Renal cortical epithelial cell (primary cell): ENCODE measurements at places on chromosomes 13 and 19.

DNA sequence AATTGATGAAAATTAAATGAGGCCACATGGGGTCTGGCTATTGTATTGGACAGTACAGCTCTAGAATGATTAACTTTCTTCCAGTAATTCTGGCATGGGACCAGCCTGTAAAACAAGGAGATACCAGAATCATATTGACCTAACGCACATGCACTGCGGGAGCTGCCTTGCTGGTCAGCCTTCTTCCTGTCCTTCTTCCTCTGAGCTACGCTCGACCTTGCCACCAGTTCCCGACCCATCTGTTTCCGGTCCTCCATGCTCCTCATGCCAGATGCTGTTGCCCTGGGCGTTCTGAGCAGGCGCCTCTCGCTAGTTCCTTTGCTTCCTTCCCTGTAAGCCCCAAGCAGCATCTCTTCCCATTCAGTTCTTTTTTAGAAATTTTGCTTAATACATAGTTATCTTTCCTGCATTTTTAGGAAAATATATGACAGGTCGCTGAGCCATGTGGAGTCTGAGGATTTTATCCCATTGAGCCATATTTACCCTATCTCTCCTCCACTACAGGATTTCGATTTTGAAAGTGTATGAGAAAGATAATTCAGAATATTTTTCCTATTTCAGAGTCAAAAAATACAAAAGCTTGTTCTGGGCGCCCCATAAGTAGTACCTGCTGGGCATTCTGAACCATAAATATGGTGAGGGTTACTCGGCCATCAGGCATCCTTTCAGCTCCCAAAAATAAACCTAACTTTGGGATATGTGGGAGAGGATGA is 38.6 kb downstream of the TNFRSF19 start:
- peak; percentile 38 for DNase-seq

DNA sequence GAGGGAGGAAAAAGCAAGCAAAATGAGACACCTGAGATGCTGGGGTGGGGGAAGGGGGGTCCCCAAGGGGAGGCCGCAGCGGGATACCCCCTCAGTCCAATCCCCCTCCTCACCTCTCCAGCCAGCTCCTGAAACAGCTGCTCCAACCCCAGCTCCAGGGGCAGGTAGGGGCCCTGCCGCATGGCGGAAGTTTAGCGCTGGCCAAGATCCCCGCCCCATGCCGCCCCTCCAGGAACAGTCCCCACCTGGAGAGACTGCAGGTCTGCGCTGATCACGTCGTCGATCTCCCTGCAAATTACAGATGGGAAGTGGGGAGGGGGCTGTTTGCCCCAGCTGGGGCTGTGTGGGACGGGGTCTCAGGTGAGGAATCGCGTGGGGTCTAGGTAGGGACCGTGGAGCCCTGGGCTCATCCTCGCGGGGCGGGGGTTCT is 9.0 kb downstream of the CAPN12 start:
- DNase-seq = no peak

GRCh38 chr19:40718774-40719391 is 2.0 kb downstream of the ITPKC start:
- DNase-seq = peak; percentile 38

DNA sequence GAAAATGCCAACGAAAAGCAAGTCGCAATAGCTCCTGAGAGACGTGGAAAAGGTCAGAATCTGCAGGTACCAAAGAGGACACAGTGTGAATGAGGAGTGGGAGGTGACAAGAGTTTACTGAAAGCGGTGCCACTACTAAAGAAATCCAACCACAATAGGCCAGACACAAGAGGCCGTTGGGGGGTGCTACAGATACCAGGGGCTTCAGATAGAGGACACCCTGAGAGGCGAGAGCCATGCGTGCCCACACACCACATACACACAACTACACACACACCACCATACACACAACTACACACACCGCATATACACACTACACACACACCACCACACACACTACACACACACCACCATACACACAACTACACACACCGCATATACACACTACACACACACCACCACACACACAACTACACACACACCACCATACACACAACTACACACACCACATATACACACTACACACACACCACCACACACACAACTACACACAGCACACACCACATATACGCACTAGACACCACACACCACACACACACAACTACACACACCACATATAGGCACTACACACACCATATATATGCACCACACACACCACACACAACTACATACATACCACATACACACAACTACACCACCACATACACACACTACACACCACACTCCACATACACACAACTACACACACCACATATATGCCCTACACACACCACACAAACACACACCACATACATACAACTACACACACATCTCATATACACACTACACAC is 28.5 kb downstream of the CRYL1 start:
- DNase-seq = no peak

DNA sequence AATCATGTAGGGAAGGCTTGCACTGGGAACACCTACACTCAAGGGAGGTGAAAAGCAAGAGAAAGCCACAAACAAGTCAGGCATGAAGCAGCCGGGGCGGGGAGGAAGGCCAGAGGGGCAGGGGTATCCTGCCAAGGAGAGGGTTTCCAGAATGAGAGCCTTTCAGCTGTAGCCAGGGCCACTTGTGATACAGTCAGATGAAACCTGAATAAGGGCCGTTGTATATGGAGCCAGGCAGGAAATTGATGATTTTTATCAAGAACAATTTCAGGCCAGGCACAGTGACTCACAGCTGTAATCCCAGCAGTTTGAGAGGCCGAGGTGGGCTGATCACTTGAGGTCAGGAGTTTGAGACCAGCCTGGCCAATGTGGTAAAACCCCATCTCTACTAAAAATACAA is 4.4 kb downstream of the TRPM4 start:
- DNase-seq = no peak

GRCh38 chr13:53254500-53254899 is 225.9 kb downstream of the OLFM4 start:
- no peak for DNase-seq
